ENCODE measurements at places on chromosomes 2 and 18.

GRCh38 chr2:26346454-26347053 lies at the start of gene ADGRF3:
ADGRF3 (minus strand) TSS chr2:26346789; CDS start chr2:26346234, 555 bp downstream.
- DNase-seq, result peak; percentile 58

GRCh38 chr2:20317197-20317596 lies 33.4 kb downstream of the PUM2 start:
- DNase-seq, result no peak

- no peak for DNase-seq
Observed at GRCh38 chr2:157246765-157247407, 10.6 kb upstream of the GALNT5 start.

DNA sequence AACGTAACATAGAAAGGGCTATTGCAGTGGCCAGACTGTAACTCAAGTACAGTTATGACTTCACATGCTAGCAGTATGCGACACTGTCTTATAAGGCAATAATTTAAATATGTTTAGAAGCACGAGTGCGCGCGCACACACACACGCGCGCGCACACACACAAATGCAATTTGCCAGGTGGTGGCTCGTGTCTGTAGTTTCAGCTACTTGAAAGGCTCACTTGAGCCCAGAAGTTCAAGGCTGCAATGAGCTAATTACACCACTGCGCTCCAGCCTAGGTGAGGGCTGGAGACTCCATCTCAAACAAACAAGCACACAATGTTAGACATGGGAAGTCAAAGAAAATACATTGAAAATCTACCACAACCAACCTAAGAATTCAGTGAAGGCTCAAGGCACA lies 103.7 kb downstream of the USP34 start:
- DNase-seq, result no peak

DNA sequence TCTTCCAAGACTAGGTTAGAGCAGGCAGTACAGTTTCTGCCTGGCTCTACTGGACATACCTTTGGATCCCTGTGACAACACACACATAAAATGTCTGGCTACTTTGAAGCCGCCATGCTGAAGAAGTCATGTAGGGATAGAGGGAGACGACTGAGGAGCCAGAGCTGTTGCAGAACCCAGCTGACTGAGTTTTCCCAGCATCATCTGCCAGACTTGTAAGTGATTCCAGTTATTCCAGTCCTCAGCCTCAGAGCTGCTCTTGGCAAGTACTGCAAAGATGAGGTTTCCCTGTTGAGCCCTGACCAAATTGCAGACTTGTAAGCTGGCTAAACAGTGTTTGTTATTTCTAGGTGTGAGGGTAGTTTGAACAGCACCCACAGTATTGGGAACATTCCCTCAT lies 31.5 kb upstream of the TSPYL6 start:
- no peak for DNase-seq

DNA sequence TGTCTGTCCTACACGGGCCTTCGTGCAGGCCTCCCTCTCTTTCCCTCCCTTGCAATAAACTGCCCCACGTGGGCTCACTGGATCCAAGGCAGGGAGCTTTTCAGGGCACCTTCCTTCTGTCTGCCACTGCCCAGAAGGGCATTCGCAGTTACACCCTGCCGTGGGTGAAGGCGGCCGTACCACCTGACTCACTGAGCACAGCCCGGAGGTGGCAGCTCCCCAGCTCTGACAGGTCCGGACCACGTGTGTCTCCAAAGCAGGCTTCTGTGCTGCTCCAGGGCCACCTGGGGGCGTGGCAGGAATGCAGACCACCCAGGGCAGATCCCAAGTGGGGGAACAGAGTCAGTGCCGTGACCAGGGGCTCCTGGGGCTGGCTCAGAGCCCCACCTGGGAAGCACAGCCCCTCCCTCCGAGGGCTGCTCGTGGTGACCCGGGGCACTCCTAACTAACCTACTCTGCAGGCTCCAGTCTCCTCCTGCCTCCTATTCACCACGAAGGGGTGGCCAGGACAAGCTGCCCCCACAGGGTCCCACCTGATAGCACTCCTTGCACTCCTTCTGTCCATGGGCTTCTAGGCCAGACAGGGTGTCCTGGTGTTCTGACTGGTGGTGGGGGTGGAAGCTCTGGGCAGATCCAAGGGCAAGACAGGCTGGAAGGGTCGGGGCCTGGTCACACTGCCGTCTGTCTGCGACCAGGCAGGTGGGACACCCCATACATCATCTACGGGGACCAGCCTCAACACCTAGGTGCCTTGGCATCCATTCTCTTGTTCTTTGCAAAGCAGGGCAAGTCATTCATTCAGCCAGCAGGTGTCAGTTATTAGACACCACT lies 9.7 kb downstream of the SNED1 start:
- DNase-seq, result no peak

GRCh38 chr2:32478889-32479620 lies 122.2 kb downstream of the BIRC6 start:
- DNase-seq, result no peak

- DNase-seq, result no peak
Observed at GRCh38 chr2:143953451-143954030, 566.4 kb downstream of the ZEB2 start.

GRCh38 chr2:42425697-42426096 lies 64.7 kb upstream of the COX7A2L start:
- DNase-seq, result no peak
